ENCODE measurements at places on chromosomes 5 and 9. TPM values are rescaled to one million over a fixed set of nuclear protein-coding genes. Genes with fewer than 3 reads are reported as not detected.

DNA sequence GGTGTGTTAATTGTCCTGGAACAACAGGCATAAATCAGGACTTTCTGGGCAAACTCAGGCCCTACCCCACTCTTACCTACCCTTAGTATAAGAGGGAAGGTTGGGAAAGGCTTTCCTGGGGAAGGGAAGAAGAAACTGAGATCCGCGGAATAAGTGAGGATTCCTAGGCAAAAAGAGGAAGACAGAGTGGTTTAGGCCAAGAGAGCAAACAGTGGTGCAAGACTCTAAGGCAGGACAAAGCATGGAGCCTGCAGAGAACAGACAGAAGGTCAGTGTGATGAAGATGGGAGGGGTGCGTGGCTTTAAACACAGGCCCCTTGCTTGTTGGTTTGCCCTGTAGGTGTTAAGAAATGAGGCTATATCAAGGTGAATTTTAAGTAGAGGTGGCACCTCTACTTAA, 69.4 kb downstream of the TMC1 start:
- no peak for DNase-seq

- no peak for DNase-seq
These were observed 14.8 kb upstream of the MATR3 start for GRCh38 chr5:139278540-139279274.

DNA sequence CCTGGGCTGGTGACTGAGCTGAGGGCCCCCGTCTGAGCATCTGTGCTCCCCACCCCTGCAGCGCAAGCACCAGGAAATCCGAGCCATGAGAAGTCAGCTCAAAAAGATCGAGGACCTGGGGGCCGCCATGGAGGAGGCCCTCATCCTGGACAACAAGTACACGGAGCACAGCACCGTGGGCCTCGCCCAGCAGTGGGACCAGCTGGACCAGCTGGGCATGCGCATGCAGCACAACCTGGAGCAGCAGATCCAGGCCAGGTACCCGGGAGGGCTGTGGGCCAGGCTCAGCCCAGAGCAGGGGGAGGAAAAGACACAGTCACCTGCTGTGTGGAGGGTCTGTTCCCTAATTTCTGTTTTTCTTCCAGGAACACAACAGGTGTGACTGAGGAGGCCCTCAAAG, 24.6 kb downstream of the DYNC2I2 start:
- DNase-seq, result no peak

GRCh38 chr9:97697837-97698236, 697 bp upstream of the XPA start:
- no peak for DNase-seq

Gene NSG2
- total RNA-seq, result 0.81 TPM

DNA sequence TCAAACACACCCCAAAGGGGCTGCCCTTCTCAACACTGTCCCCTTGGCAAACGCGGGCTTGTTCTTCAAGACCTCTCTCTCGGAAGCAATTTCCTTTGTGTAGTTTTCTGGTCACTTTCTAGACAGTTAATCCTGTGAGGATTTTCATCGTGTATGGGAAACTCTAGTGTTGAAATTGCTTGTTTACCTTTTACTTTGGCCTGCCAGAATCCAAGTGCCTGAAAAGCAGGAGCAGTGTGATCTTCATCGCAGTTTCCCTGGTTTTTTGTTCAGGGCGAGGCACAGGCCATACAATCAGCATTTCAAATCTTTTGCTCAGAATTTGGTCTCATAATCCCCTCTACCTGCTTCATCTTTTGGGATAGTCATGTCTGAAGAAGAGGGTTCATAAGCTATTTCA, 115.7 kb upstream of the C9orf72 start:
- no peak for DNase-seq

Gene PAPPA
- total RNA-seq, result 5.6 TPM

Gene LAMC3
- total RNA-seq, result 14.2 TPM

Gene ZNF483
- total RNA-seq, result 18.7 TPM

DNA sequence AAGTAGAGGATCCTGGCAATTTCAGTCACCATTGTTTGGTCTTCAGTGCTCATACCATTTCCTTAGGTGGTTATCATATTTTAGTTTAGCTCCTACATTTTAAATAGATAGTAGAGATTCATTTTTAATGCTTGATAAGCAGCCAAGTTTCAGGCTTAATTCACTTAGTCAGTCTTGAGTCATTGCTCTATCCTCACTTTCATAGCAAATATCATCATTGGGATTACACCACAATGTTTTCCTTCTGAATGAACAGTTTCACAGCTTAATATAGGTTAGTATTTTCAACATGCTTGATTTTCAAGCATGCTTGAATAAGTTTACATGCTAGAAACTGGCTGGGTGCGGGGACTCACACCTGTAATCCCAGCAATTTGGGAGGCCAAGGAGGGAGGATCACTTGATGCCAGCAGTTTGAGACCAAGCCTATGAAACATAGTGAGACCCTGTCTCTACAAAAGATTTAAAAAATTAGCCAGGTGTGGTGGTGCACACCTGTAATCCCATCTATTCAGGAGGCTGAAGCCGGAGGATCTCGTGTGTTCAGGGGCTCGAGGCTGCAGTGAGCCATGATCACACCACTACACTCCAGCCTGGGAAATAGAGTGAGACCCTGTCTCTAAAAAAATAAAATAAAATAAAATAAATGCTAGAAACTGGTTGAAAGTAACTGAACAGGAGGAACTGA, 339.9 kb downstream of the ADGRV1 start:
- DNase-seq, result no peak

Gene TAF11L5
- not detected for total RNA-seq

DNA sequence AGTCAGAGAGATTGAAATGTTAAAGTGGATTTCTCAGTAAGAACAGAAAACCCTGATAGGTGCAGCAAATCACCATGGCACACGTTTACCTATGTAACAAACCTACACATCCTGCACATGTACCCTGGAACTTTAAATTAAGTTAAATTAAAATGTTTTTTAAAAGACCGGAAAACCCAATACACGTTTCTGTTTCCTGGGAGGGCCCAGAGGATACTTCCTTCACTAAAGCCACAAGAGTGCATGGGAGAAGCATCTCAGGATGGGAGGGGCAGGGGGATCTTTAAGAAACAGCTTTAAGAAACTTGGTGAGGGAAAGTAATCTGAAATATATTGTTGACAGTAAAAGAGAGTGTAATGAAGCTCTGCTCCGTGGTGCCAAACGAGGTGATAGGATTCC, 164.7 kb upstream of the PTGER4 start:
- DNase-seq, result no peak

Gene CCNI2
- total RNA-seq, result 8.4 TPM

DNA sequence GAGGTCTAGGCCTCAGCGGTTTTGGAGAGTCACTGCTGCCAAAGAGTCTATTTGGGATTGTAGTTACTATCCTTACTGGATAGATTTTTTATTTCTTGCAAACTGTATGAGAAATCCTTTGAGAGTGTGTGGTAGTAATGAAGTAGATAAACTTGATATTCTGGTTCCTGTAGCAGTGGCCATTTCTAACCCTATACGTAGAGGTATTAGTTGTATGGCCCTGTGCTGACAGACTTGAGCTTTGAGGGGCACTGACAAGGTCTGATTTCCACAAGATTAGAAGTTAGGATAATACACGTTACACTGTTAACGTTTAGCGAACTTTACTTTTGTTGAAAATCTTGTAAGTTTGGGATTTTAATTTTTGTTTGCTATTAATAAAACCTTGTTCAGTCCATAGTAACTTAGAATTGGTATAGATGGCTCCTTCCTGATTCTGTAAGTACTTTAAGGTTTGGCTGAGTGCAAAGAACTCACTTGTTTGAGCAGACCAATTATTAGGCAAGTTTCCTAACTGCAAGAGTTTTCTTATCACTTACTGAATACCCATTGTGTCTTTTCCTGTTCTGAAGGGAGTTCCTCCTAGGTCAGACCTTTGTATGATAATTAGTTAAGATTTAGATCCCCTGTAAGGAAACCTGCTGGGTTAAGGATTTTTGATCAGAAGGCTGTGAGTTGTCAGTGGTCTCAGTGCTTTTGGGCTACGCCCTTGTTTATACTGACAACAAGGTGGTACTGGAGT, 31.4 kb downstream of the GCNT1 start:
- no peak for DNase-seq

GRCh38 chr5:109695005-109695926, 5.5 kb downstream of the MAN2A1 start:
- DNase-seq, result no peak

- no peak for DNase-seq
These were observed 331.3 kb upstream of the CCNG1 start for GRCh38 chr5:163106098-163106497.

Gene TXNDC8
- not detected for total RNA-seq

Gene PAIP1
- total RNA-seq, result 74.9 TPM

Gene ANKRD34B
- total RNA-seq, result not detected
